Urothelium cell line (cell line): ENCODE measurements at places on chromosomes 12 and 14.

- DNase-seq = no peak
Measured at GRCh38 chr14:54259821-54260220, 137.0 kb upstream of the CDKN3 start.

DNA sequence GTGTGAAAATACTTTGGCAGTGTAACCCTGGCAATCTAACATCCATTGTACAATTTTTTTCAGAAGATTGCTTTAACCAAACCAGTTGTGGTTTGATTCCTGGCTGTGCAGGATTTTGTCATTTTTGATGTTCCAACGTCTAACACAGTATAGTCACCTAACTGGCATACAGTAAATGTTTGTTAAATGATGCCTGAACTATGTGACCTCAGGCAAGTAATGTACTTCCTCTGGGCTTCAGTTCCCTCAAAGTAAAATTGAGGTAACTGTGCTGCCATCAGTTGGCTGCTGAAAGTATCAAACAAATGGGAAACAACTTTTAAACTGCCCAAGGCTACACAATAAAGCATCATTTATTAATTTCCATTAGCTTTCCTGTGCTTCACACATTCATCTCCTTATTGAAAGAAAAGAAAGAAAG is 4.3 kb downstream of the TM7SF3 start:
- DNase-seq = no peak

DNA sequence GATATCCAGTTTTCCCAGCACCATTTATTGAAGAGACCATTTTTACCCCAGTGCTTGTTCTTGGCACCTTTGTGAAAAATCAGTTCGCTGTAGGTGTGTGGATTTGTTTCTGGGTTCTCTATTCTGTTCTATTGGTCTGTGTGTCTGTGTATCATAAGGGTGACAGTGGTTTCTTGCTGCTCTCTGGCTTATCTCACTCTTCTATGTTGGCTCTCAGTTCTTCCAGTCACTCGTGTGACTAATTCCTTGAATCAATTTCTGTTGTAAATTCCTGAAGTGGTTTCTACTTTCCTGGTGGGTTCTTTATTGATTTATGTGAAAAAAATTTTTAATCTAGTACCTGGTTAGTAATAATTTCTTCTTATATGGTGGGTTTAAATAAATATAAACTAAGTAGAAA is 58.3 kb downstream of the OTOGL start:
- DNase-seq = no peak

GRCh38 chr12:3244219-3244750 is 167.1 kb downstream of the TSPAN9 start:
- DNase-seq = no peak

DNA sequence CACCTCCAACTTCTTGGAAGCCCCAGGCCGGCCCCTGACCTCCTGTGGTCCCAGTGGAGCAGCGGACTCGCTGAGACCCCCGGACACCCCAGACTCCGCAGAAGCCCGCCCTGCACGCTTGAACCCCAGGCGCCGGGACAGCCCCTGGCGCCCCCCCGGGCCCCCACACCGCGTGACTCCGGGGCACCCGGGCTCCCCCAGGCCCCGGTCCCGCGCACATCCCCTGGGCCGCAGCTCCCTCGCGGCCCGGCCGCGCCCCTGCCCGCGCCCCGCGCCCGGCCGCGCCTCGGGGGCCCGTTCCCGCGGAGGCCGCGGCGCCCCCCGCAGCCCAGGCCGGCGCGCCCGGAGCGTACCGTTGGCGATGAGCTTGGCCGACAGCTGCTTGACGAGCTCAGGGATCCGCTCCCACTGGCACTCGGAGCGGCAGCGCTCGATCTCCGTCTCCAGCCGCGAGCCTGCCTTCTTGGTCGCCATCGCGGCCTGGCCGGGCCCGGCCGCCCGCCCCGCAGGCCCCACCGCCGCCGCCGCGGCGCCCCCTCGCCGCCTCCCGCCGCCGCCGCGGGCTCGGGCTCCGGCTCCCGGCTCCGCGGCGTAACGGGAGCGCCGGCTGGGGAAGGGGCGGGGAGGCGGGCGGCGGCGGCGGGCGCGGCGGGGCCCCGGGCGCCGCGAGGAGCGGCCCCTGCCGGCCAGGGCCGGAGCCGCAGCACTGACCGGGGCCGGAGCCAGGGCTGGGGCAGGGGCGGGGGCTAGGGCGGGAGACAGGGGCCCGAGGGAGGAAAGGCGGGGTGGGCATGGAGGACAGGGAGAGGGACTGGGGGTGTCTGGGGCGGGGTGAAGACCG is at the start of gene TTC7B:
TSS of gene TTC7B (minus strand) at position 609 of the 841 bp plus-strand sequence. CDS start at position 474, 135 bp downstream.
- DNase-seq = peak; percentile 80

DNA sequence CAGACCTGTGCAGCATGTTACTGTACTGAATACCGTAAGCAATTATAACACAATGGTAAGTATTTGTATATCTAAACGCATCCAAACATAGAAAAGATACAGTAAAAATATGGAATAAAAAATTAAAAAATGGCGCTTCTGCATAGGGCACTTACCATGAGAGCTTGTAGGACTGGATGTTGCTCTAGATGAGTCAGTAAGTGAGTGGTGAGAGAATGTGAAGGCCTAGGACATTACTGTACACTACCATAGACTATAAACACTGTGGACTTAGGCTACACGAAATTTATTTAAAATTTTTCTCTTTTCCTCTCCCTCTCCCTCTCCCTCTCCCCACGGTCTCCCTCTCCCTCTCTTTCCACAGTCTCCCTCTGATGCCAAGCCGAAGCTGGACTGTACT is 194.5 kb upstream of the CDKN3 start:
- DNase-seq = no peak

DNA sequence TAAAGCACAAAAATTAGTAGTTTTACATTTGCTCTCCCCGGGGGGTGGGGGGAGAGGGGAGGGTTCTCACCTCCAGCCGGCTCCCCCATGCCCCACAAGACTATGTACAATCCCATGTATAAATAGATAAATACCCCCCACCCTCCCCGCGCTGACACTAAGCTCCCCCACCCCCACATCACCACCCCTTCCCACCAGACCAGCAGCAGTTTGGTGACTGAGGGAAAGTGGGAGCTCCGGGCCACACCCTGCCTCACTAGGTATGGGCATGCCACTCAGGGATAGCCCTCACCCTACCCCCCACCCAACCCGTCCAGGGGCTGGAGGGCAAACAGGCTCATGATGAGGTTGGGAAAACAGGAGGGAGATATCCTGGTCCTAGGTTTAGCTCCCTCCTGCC is 1.9 kb upstream of the PRKAG1 start:
- DNase-seq = no peak

- DNase-seq = no peak
Measured at GRCh38 chr12:63093711-63094110, 57.3 kb downstream of the AVPR1A start.

- DNase-seq = no peak
Measured at GRCh38 chr12:117273091-117273490, 82.8 kb upstream of the FBXO21 start.

- no peak for DNase-seq
Measured at GRCh38 chr12:124727922-124728321, 135.7 kb downstream of the SCARB1 start.

- DNase-seq = no peak
Measured at GRCh38 chr12:130929363-130929762, 24.3 kb upstream of the ADGRD1 start.

DNA sequence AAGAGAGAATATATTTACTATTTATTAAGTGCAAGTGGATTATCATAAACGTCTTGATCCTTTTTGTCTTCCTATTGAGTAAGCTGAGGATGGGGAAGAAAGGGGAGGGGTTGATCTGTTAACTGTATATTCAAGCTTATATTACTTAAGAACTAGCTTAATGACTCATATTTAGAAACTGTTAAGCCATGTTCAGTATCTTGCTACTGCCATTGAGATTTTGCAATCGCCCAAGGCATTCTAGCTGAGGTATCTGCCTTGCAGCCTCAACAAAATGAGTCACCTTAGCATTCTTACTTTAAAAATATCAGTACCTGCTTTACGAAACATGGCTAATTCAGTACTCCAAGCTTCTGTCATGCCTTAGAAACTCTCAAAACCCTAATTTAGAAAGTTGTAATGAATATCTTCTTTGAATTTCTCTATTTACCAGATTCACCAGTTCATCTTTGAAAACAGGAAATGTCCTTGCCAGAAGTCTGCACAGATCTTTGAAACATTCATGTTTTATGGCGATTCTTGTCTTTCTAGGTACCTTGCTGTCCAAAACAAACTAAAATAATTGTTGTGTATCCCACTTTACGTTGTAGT is 76.1 kb downstream of the ALG10B start:
- DNase-seq = peak; percentile 12

DNA sequence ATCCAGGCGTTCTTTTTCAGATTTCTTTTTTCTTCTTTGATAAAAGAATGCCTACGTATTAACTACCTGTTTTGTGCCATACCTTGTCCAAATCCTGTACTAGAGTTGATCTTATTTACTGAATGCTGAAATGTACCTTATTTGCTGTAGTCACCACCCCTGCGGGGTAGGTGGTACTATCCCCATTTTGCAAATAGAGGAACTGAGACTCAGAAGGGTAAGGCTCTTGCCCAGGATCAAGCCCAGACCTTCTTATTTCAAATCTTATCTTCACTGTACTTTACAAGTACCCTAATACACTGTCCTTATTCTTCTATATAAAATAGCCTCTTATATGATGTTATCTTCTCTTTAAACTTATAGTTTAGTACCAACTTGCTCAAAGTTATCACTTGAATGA is 206.5 kb downstream of the SLC41A2 start:
- no peak for DNase-seq

DNA sequence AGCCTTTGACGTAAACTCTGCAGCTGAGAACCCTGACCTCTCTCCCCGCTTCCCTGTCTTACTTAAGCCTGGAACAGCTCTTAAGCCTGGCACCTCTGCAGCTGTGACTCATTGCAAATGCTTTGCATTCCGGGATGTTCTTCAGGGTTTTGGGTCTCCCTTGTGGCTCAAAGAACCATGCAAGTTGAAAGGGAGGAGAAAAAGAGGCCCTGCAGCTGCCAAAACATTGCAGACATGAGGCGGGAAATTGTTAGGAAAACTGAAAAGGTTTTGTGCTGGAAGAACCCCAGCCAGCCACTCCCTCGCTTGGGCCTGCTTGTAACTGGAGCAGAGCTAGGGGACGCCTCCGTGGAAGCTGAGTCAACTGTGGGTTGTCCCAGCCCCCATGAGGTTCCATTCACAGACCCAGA is 60.2 kb upstream of the FERMT2 start:
- peak; percentile 97 for DNase-seq

DNA sequence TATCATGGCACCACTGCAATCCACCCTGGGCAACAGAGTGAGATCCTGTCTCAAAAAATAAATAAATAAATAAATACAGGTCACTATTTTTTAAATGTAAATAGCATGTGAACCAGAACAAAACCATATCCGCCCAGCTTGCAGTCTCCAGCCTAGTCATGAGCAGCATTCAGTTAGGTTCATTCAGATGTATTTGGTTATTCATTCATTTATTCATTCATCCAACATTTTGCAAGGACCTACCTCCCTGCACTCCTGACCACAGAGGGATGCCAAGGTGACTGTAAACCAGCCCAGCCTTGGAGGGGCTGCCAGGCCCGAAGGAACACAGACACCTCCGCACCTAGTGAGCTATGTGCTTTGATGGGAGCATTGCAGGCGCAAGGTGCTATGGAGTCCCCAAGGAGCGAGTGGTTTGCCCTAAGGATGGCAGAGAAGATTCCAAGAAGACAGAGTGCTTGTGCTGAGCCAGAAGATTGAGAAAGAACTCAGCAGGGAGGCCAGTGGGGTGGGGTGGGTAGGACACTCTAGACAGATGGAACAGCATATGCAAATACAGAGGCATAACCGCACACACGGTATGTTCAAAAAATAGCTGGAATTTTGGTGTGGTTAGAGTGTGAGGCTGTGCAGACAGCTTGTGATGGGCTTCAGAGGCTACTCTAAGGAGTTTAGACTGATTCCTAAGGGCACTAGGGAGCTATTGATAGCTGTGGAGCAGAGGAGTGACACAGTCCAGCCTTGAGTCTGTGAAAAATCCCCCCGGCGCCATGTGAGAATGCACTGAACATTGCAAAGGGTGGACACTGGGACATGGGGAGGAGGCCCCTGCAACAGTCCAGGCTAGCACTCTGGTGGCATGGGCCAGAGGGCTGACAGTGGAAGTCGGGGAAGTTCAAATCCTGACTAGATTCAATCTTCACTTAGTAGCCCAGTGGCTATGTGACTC is 11.7 kb downstream of the DTX1 start:
- no peak for DNase-seq

DNA sequence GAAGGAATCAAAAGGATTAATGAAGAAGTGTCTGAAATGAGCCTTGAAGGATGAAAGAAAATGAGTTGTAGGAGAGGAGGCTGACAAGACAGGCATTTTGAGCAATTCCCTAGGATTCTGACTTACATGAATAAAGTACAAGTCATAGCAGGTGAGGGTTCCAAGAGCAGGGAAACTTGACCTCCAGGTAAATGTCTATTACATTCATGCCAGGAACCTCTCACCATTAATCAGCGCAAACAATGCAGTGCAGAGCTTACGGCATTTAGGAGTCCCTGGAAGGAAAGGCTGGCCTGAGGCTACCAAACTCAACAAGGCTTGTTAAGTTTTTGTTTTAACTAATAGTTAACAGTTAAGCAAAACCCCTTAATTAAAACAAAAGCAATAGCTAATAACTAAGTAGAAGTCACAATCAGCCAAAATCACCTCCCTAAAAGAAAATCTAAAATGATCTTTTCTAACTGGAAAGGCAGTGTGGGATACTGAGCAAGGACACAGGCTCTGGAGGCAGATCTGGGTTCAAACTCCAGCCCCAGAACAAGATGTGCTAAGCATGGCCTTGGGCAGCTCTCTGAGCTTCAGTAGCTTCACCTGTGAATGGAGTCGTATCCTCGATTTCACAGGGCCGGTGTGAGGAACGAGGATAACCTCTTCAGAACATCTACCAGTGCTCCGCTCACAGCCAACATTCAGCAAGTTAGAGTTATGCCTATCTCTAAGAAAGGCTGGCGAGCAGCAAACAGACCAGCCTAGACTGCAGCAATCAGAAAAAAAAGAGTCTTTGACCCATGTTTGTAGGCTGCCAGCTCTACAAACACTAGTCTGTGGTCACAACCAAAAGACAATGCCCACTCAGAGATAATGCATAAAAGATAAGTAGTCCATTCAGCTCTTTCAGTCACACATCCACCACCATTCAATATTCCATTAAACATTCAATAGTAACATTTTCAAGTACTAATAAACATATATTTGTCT is 16.9 kb downstream of the PPTC7 start:
- DNase-seq = no peak

GRCh38 chr12:121797937-121798786 is 4.7 kb upstream of the RHOF start:
- DNase-seq = no peak

- no peak for DNase-seq
Measured at GRCh38 chr14:69675877-69676416, 64.6 kb downstream of the SUSD6 start.

GRCh38 chr12:85626784-85627171 is 209.4 kb downstream of the RASSF9 start:
- DNase-seq = no peak

DNA sequence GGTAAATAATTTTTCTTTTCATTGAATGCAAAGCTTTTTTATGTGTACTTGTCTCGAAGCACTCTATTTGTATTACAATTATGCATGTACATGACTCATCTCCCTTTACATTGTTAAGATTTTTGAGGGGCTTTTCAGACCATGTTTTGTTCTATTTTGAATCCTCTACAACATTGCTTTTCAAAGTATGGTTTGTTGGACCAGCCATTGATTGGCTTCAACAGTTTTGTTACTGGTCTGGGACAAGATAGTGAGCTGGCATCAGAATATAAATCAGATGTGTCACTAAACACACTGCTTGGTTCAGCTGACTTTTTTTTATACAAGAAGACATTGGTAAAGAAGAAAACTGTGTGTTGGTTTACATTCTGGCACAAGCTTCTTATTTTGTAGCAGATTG is 122.3 kb downstream of the MON2 start:
- no peak for DNase-seq
